NK-92 treated with Interleukin-12 subunit alpha and Interleukin-12 subunit beta, amount 100 ng/mL, for 24 hours (cell line): ENCODE measurements at places on chromosomes 5 and 9.

DNA sequence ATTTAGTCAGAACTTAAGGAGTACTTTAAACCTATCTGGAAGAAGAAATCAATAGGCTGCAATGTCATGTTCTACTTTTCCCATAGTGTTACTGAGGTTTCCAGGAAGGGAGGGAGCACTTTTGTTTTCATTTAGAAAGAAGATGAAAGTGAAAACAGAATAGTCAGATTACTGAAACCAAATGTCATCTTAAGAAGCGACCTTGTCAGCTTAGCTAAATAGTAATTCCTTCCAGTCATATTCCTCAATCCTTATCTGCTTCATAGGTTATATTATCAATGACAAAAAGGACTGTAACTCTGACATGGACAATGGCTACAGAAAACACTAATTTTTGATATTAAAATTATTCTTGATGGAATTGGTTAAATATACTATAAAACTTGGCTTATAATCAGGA is 27.7 kb downstream of the SAR1B start:
- no peak for DNase-seq

DNA sequence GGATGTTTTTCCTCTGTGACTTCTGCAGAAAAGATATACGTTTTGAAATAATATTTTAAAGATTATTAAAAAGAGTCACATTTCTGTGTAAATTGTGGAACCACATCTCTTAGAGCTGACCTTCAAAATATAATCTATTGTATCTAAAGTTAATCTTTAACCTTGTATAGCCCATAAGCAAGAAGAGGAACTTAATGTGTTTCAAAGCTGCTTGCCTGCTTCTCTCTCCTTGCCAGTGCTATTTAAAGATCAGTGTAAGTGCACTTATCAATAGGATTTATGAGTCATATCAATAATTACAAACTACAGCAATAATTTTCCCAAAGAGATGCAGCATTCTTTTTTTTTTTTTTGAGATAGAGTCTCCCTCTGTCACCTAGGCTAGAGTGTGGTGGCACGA is 29.4 kb upstream of the GDA start:
- DNase-seq = no peak

DNA sequence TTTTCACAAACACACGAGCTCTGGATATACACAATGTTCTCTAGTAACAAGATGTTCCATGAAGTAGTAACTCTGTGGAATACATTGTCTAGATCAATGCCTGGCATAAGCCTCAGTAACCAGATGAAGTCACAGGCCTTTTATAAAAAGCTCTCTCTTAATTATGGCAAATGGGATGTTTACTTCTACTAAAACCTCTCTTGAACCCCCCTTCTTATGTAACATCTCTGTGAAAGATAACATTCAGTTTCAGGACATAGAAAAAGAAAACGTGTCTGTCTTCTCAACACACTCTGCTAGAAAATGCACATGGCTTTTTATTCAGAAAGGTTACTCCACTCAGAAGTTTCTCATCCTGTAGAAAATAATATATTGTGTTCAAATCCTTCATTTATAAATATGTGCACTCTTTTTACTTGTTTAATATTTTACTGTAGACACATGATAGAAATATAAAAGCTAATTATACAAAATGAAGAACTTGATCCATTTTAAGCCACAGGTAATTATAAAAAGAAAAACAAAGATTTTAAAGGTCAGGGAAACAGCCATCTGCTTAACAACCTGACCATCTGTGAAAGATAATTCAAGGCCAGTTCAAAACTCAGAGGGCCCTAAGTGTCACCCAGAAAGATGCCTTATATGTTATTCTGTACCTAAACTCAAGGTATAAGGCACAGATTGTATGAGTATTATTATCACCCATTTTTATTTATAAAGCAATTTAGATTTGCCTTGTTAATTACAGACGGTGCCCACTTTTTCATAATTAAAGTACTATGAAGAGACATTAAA is 812.0 kb downstream of the CDH18 start:
- no peak for DNase-seq

- DNase-seq = no peak
Measured at GRCh38 chr5:132369007-132369473, 470 bp upstream of the SLC22A5 start.

GRCh38 chr9:91660521-91660920 is 236.9 kb upstream of the NFIL3 start:
- DNase-seq = no peak

DNA sequence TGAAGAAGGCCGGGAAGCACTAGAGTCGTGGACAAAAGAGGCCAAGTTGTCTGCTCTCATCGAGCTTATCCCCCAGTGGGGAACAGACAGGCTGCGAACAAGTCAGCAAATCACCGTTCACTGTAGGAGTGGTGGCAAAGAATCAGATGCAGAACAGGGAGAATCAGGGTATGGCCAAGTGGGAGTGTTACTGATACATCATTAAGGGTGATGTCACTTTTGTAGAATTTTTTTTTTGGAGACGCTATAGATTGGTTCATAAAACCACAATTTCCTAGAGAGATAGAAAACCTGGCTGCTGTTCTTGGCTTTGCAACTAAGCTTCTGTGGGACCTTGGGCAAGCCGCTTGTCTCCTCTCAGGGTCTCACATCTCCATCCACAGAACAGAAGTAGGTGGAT is 21.3 kb downstream of the SPRY4 start:
- DNase-seq = no peak

DNA sequence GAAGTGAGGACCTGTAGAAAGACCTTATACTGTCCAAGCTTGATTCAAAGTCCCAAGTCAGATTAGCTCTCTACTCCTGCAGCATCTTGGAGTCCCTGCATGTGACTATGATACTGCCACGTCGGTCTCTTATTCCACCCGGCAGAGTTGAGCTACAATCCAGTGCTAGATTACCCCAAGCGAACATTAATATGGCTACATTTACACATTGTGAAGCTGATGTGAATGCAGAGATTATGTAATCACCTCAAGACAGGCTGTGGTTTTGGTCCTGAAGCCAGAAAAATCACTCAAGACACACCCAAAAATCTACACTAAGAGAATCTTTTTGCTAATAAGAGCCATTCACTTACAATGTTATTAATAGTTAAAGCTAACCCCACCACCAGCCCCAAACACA is 116.7 kb downstream of the GNA14 start:
- no peak for DNase-seq

GRCh38 chr9:132794730-132795380 is 83.2 kb downstream of the AK8 start:
- no peak for DNase-seq

- DNase-seq = no peak
Measured at GRCh38 chr9:96317335-96317980, 15.5 kb upstream of the HSD17B3 start.

DNA sequence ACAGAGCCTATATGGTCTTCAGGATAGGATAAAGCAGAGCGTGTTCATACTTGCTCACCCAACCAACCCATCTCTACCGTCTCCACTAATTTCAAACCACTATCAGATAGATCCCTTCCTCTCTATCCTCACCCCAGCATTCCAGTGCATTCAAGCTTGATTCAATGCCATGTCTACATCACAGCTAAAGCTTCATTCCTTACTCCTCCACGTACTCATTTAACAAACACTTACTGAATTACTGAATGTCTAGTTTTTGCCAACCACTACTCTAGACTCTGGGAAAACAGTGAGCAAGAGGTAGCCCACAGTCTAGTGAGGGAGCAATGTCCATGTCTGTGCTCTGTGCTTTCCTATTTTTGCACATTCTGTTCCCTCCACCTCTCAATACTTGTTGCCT is 163.5 kb upstream of the MSX2 start:
- DNase-seq = no peak

- no peak for DNase-seq
Measured at GRCh38 chr9:92432972-92433548, 8.8 kb upstream of the OMD start.

GRCh38 chr9:72680593-72681282 is 159.3 kb downstream of the TMC1 start:
- DNase-seq = no peak

GRCh38 chr9:101367323-101367722 is 17.5 kb downstream of the BAAT start:
- no peak for DNase-seq

DNA sequence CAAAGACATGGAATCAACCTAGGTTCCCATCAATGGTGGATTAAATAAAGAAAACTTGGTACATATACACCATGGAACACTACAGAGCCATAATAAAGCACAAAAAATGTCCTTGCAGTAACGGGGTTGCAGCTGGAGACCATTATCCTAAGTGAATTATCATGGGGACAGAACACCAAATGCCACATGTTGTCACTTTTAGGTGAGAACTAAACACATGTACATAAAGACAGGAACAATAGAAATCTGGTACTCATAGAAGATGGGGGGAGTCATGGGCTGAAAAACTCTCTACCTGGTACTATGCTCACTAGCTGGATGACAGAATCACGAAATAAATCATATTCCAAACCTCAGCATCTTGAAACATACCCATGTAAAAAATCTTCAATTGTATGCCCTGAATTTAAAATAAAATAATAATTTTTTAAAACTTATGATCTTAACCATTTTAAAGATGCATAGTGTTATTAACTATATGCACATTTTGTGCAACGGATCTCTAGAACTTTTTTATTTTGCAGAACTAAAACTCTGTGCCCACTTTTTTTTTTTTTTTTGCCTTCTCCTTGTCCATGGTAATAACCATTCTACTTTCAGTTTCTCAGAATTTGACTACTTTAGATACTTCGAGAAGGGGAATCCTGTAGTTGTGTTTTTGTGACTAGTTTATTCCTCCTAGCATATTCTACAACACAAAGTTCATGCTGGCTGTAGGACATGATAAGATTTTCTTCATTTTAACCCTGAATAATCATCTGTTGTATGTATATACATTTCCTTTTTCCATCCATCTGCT is 1081.6 kb upstream of the ACO1 start:
- DNase-seq = no peak

- peak; percentile 20 for DNase-seq
Measured at GRCh38 chr5:72228960-72229359, 91.1 kb downstream of the MRPS27 start.

GRCh38 chr9:113529336-113530009 is 65.9 kb downstream of the RGS3 start:
- no peak for DNase-seq

DNA sequence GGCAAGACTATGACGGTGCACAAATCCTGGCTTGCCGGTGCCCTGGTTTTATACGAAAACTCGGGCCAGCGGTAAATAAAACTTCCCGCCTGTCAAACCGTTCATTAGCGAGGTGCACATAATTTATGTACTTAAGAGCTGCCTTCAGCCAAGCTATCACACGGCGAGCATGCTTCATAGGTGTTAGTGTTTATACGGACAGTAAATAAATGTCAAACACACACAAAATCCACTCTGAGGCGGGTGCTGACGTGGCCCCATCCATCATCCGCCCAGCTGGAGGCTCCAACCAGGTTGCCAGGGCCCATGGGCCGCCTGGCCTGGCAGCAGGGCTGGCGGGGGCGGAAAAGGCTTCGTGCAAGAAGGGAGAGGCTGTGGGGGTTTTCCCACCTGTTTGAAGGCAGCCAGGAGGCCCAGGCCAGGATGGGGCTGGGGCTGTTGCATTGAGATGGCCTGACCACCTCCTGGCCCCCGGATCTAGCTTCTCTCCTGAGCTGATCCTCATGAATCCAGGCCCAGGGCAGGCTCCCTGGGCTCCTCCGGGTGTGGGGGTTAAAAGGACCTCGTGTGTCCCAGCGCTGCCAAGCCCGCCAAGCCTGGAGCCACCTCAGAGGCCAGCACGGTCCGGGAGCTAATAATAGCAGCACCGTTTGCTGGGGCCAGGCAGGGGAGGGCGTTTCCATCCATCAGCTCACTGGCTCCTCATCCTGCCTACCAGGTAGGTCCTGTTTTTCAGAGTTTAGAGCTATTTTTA is 43.2 kb downstream of the BARX1 start:
- no peak for DNase-seq

DNA sequence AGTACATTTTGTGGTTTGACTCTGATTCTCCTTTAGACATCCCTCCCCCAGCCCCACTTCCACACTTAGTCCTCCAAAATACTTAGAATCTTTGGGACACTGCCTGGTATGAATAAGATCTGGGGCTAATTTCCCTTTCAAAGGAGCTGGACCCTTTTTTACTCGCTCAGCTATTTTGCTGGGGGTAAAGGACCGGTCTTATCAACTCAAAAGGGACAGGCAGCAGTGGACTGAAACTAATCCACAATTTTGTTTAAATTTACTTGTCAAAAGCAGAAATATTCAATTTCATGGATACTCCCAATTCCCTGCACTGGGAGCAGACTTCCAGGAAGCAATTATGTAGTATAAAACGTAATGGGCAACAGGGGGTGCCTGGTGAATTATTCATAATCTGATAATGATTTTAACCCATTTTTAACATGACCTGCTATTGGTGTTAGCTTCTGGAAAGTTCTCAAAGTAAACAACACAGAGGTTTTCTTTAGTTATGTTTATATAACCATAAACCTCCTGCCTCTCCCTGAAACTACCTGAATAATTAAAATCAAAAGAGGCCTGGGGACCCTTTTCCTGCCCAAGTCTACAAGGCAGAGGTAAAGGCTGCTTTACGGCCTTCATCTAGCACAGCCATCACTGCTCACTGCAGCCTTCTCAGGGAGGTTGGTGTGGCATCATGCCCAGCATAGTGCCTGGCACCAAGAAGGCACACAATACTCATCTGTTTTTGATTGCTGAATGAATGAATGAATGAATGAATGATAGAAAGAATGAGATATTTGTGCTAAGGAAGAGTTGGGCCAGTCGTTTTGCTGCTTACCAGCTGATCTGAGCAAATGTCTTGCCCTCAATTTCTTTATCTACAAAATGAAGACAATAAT is 44.2 kb upstream of the GNPDA1 start:
- no peak for DNase-seq

- DNase-seq = no peak
Measured at GRCh38 chr9:21674894-21675293, 127.5 kb upstream of the MTAP start.

DNA sequence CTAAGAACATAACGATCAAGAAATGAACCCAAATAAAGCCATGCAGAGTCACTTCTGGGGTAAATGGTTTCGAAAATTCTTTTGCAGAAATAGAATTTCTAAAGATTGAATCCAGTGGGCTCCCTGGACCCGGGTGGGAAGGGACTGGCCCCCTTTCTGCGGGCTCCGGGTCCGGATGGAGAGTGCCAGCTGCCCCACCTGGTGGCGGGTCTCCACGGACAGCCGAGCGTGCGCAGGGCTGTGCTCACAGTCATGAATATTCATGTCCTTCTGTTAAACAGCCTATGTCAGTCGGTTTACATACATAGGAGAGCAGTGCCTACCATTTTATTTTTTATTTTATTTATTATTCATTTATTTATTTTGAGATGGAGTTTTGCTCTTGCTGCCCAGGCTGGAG is 4.7 kb upstream of the PPP1R26 start:
- no peak for DNase-seq

- DNase-seq = no peak
Measured at GRCh38 chr9:111886983-111887718, 9.5 kb upstream of the UGCG start.
